ENCODE measurements at places on chromosomes 12 and 14.

DNA sequence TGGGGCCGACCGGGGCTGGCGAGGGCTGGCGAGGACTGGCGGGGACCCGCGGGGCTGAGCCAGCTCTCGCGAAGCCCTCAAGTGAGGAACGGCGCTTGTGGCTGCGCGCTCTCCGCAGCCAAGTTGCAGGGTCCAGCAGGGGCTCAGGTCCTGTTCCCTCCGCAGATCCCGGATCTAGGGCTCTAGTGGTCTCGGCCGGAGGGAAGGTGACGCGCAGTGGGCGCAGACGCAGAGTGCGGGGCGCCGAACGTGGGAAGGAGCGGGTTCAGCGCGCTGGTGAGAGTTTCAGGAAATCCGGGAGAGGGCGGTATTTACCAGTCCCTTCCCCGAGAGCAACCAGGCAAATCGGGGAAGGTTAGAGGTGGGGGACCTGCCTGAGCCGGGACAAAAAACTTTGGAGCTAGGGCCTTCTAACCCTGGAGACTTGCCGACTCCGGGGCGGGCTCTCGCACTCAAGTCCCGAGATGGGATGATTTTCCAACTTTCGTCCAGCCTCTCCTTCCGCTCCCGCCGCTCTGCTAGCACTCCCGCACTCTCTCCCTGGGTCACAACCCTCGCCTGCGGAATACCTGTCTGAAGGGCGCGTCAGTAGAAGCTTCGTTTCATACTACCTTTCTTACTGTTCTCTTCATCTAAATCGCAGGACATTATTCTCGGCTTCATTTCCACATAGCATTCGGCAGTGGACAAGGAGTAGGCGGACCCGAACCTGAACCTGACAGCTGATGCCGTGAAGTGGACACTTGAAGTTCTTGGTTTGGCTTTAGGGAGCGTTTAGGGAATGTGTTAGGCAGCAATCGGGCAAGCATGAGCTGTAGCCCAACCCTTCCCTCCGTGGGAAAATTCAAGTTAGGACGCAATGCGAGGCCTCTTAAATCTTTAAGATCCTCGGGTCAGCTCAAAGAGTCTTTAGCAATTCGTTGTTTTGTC is 13.6 kb upstream of the PAX9 start:
- DNase-seq = no peak

DNA sequence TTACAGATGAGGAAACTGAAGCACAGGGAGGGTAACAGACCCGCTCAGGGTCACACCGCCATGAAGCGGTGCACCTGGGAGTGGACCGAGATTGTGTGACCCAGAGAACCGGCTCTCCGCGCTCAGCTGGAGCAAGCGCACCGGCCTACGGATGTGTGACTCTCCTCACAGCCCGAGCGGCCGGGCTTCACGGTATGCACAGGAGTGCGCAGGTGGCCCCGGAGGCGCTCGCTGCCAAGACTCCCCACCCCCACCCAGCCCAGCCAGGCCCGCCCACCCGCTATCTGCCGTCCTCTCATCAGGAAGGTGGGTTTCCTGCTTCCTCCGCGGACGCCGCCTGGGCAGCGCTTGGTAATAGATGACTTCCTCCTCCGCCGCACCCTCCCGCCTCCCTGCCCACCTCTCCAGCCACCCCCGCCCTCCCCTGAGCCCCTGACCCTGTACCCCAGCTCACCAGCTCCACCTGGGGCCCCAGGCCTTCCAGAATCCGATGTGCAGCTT is 110.7 kb downstream of the NCOR2 start:
- DNase-seq = no peak

DNA sequence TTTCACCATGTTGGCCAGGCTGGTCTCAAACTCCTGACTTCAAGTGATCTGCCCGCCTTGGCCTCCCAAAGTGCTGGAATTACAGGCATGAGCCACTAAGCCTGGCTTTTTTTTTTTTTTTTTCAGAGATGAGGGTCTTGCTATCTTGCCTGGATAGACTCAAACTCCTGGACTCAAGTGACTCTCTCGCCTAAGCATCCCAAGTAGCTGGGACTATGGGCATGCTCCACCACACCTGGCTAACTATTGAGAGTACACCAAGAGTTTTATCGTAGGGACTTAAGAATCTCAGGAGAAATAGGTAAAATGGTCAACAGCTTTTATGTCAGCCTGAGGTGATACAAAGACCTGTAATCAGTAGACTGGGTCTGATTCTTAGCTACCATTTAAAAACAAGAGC is 31.2 kb upstream of the SIX1 start:
- no peak for DNase-seq

DNA sequence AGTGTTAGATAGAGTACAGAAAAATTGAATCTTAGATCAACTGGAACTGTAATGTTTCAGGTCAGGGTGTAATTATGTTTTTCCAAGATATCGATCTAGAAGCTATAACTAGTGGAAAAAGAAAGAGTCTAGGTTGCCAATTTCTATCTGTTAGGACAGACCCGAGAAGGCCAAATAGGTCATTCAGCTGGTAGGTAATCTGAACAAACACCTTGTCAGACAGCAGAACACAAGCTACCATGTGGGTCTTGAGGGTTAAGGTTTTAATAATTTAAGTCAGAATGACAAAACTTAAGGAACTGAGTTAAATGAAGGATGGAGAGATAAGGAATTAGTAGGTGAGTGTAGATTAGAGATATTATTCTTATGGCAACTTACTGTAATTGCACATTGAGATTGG is 44.9 kb upstream of the KCNMB4 start:
- no peak for DNase-seq

- DNase-seq = no peak
Measured at GRCh38 chr12:88615490-88615889, 35.2 kb upstream of the KITLG start.

DNA sequence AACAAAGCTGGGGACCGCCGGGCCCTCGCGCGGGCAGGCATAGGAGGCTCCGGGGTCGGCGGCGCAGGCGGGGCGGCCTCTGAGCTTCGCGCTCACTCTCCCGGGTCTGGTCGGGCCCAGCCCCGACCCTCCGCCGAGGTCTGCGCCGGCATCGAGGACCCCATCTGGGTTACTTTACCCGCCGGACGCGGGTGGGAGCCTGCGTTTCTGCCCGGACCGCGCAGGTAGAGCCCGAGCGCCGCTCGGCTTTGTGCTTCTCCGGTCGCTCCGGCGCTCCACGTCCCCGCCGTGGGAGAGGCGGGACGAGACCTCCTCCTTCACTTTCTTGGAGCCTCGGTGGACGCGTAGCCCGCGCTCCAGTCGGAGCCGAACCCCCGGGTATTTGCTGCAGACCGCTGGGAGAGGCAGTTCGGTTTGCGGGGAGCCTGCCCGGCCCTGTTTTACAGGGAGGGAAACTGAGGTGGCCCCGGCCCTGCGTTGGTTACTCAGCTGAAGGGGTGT is 63.2 kb downstream of the FBXL14 start:
- DNase-seq = no peak

Data from stimulated activated naive B cell treated with anti-CD40 and anti-IgM and Interleukin-4, amounts not matched to agents 10 μg/mL and 1 μg/mL and 100 μg/mL, for 72 hours (primary cell).